ENCODE measurements at places on chromosomes 7 and 10. TPM values are rescaled to one million over a fixed set of nuclear protein-coding genes. Genes with fewer than 3 reads are reported as not detected.

The GIMAP4 gene
- not detected for total RNA-seq

The MSMB gene
- not detected for total RNA-seq

The INTS15 gene
- 9.0 TPM for total RNA-seq

The FZD8 gene
- 0.77 TPM for total RNA-seq

GRCh38 chr10:112990271-112990670 lies 40.2 kb downstream of the TCF7L2 start:
- peak; percentile 43 for DNase-seq
- H3K4me1 ChIP-seq = peaks cover 2% of the 10 kb centered on the region
- H3K4me3 ChIP-seq = no peak overlapping the region
- H3K36me3 ChIP-seq = no peaks in the 10 kb centered on the region
- no peaks in the 10 kb centered on the region for H3K27me3 ChIP-seq
- H3K27ac ChIP-seq = no peak overlapping the region

- no peaks in the 10 kb centered on the region for H3K27me3 ChIP-seq
- no peak overlapping the region for H3K4me3 ChIP-seq
- H3K36me3 ChIP-seq = no peaks in the 10 kb centered on the region
- no peak overlapping the region for H3K27ac ChIP-seq
- no peaks in the 10 kb centered on the region for H3K4me1 ChIP-seq
Observed at GRCh38 chr7:80346704-80347103, 165.2 kb downstream of the GNAT3 start.

DNA sequence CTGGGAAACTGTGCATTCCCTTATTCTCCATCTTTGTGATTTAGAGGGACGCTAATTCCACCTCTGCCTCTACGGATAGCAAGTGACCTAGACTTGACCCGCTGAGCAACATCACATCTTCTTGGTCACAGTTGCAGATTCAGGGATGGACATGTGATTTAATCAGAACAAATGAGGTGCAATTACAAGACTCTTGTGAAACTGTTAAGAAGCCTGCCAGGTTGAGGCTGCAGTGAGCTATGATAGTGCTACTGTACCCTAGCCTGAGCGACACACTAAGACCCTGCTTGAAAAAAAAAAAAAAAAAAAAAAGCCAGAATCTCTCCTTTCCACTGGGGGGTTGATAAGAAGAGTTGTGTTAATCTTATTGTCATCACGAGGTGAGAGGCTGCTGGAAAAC lies 14.4 kb downstream of the MPLKIP start:
- H3K4me1 ChIP-seq = no peaks in the 10 kb centered on the region
- H3K4me3 ChIP-seq = no peak overlapping the region
- H3K27ac ChIP-seq = no peak overlapping the region
- no peaks in the 10 kb centered on the region for H3K36me3 ChIP-seq
- no peaks in the 10 kb centered on the region for H3K27me3 ChIP-seq
- no peak for DNase-seq

DNA sequence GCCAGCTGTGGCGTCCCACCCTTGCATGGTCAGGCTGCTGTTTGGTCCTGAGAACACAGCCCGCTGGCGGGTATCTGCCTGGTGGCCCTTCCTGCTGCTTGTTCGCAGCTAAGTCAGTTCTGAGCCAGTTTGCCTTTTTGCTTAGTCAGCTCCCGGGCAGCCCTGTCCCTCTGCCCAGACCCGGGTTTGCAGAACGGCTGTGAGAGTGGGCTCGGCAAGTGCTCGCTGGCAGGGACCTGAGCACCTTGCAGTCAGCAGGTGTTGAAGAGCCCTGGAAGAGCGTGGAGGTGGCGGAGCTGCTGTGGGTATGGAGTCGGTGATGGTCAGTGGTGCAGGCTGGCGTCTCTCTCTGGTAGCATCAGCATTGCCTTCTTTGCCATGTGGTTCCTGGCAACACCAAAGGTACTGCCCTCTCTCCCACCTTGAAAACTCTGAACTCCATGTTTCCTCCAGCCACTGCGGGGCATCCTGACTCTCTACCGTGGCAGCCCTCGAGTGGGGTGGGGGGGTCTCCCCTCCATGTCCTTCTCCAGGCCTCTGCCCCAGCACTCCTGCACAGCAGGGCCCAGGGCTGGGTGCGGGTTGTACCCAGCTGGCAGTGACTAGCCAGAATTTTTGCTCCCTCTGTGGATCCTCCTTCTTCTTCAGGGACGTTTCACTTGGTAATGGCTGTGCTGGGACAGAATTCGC lies 4.6 kb downstream of the INPP5A start:
- H3K4me3 ChIP-seq = no peak overlapping the region
- H3K36me3 ChIP-seq = no peaks in the 10 kb centered on the region
- no peak overlapping the region for H3K27ac ChIP-seq
- no peak for DNase-seq

DNA sequence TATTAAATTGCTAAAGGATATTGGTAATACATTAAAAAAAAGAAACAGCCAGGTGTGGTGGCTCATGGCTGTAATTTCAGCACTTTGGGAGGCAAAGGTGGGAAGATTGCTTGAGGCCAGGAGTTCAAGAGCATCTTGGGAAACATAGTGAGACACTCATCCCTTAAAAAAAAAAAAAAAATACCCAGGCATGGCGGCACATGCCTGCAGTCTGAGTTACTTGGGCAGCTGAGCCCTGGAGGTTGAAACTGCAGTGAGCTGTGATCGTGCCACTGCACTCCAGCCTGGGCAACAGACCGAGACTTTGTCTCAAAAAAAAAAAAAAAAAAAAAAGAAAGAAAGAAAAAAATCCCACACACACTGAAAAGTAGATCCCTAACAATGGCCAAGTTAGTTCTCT lies 59.7 kb downstream of the MACC1 start:
- H3K4me3 ChIP-seq = no peak overlapping the region
- DNase-seq = no peak
- no peak overlapping the region for H3K27ac ChIP-seq
- no peaks in the 10 kb centered on the region for H3K4me1 ChIP-seq
- no peaks in the 10 kb centered on the region for H3K36me3 ChIP-seq

DNA sequence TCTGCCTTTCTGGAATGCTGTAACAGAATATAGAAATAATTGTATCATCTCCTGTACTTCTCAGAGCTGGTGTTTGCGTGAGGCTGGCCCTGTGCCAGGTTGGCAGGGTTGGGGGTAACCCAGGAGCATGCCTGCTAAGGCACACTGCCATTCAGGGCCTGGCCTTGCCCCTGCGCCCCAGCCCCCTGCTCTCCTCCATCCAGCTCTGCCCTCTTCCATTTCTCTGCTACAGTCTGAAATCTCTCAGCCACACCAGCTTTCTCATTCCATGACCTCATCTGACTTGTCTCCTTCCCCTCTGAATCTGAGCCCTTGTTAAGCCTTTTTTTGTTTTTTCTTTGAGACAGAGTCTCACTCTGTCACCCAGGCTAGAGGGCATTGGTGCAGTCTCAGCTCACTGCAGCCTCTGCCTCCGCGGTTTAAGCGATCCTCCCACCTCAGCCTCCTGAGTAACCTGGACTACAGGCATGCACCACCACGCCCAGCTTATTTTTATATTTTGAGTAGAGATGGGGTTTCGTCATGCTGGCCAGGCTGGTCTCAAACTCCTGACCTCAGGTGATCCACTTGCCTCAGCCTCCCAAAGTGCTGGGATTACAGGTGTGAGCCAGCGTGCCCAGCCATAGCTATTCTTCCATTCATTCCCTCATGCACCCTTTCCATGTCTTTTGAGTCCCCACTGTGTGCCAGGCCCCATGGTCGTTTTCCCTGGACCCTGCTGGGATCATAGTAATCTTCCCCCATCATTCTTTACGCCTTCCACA lies 206.8 kb downstream of the CUX1 start:
- H3K27me3 ChIP-seq = no peaks in the 10 kb centered on the region
- H3K27ac ChIP-seq = no peak overlapping the region
- no peaks in the 10 kb centered on the region for H3K4me1 ChIP-seq
- DNase-seq = no peak
- no peak overlapping the region for H3K4me3 ChIP-seq

DNA sequence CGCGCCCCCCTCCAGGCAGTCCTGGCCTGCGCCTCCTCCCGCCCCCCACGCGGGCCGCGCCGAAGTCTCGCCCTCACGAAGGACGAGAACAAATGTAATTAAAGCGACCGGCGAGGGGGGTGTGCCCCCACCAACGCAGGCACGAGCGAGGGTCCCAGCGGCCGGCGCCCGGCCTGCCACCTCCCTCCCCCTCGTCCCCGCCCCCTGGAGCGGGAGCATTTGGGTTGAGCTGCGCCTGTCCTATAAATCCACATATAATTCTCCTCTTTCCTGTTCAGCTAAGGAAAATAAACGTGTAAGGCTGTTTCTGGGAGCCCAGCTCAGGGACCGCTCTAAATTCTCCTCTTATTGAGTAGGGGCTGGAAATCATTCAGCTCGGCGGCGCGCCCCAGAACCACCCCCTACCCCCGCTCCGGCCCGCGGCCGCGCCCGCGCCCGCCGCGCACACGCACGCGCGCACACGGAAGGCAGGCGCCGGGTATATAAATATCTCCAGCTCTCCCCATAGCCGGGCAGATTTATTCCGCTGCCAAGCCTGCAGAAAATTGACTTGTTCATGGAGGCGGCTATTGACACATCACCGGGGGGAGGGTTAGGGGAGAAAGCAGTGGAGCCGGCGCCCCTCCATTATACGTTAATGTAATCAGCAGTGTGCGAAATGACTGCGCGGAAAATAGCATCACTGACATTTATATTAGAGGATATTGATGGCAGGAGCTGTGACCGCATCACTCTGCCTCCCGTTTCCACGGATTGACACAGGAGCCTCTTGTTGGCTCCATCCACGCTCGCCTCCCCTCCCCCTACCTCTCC lies 61.6 kb upstream of the BTRC start:
- peak overlapping the region; percentile 57 for H3K4me3 ChIP-seq
- no peak for DNase-seq
- H3K4me1 ChIP-seq = no peaks in the 10 kb centered on the region
- H3K27me3 ChIP-seq = peaks cover 34% of the 10 kb centered on the region
- H3K27ac ChIP-seq = no peak overlapping the region
- no peaks in the 10 kb centered on the region for H3K36me3 ChIP-seq

GRCh38 chr7:50780436-50780835 lies 2.3 kb downstream of the GRB10 start:
- H3K4me1 ChIP-seq = no peaks in the 10 kb centered on the region
- no peaks in the 10 kb centered on the region for H3K27me3 ChIP-seq
- H3K4me3 ChIP-seq = no peak overlapping the region
- no peak overlapping the region for H3K27ac ChIP-seq
- H3K36me3 ChIP-seq = no peaks in the 10 kb centered on the region
- no peak for DNase-seq

DNA sequence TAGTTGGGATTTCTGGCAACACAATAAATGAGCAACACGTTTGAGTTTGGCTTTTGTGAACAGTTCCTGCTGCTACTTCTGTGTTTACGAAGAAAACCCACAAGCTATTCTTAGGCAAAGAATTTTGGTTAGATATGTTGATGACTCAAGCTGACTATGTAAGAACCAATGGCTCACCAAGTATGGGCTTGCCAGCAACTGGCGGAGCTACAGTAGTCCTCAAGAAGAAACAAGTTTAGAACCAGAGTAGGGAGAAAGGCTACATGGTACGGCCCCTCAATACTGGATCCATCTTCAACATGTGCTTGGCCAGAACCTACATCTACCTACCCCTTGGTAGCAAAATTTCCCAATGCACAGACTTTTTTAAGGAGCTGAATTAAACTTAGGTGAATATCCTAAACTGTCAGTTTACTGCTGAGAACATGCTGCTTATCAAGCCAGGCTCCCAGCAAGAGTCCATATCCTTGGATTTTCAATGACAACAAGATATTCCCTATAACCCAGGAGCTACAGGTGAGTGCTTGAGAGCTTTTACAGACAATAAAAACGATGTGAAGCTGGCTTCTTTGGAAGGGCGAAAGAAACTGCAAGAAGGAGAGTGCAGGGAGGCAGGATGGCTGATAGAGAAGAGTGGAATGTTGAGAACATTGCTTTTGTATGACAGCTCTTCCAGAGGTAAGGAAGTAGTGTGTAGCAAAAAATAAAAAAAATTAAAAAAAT lies 74.3 kb upstream of the ASAH2 start:
- peaks cover 25% of the 10 kb centered on the region for H3K4me1 ChIP-seq
- peak; percentile 99 for DNase-seq
- no peaks in the 10 kb centered on the region for H3K27me3 ChIP-seq

DNA sequence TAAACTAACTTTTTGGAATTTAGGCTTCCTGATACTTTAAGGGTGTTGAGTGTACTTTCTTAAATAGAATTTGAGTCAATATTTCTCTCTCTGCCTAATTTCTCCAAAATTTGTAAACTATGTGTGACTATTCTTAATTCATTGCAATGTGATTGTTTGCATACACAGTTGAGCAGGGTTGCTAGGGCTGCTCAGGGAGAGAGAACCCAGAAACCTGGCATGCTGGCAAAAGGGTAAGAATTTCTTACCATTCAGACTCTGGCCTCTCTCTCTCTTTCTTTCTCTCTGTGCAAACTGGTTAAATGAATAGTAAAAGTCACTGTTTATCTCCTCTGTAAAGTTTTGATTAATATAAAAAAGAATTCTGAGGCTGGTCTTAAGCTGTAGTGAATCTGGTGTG lies 51.0 kb upstream of the NAMPT start:
- no peak overlapping the region for H3K27ac ChIP-seq
- H3K4me1 ChIP-seq = no peaks in the 10 kb centered on the region
- H3K27me3 ChIP-seq = no peaks in the 10 kb centered on the region
- DNase-seq = no peak
- H3K36me3 ChIP-seq = no peaks in the 10 kb centered on the region

GRCh38 chr7:91031757-91032156 lies 232.5 kb upstream of the FZD1 start:
- no peak overlapping the region for H3K4me3 ChIP-seq
- no peaks in the 10 kb centered on the region for H3K27me3 ChIP-seq
- no peaks in the 10 kb centered on the region for H3K36me3 ChIP-seq
- H3K4me1 ChIP-seq = peaks cover 6% of the 10 kb centered on the region

DNA sequence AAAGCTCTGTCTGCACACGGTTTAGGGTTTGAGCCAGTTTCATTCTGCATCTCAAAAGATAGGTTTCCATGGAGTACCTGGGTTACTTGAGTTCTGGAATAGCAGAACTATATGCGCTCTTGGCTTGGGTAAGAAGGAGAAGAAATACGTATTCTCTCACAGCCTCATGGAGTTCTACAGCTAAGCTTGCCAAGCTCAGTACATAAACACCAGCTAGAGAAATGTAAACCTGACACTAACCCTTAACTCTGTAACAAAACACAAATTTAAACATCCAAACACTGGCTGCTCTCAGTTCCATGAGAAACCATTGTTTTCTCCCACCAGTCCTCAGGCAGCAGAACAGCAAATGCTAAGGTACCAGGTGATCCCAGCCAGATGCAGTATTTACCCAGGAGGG lies 557.2 kb downstream of the INHBA start:
- no peaks in the 10 kb centered on the region for H3K4me1 ChIP-seq
- peak; percentile 61 for DNase-seq
- H3K4me3 ChIP-seq = no peak overlapping the region

DNA sequence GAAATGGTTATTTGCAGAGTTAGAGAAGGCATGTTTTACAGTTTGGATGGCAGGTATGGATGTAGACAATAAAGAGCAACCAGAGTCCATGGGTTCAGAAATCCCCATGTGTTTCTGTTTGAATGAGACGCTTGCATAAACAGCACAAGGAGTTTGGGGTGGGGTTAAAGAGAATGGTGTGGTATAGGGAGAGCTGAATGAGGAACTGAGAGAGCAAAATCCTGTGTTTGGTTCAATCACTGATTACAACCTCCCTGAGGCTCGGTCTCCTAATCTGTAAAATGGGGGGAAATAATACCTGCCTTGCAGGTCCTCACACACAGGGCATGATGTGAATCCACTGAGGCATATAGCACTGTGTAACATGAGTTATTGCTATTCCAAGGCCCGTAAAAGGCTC lies 23.7 kb downstream of the CAV1 start:
- peaks cover 12% of the 10 kb centered on the region for H3K36me3 ChIP-seq
- no peak overlapping the region for H3K27ac ChIP-seq
- H3K4me3 ChIP-seq = no peak overlapping the region
- H3K27me3 ChIP-seq = no peaks in the 10 kb centered on the region
- DNase-seq = no peak
